ENCODE measurements at places on chromosomes 6 and 20.

DNA sequence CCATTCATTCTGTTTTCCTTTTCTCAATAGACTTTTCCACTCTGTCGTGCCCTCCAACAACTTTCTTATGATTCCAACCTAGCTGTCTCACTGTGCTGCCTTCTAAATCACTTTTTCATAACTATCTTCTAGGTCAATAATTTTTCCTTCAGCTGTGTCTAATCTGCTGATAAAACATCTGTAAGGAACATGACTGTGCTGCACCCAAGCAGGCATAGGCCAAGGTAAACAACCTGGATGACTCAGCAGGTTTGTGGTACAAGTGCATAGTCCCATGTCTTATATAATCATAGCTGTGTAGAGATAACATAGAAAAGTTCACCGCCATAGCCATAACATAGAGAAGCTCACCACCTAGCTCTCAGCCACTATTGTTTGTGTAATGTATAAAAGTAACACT is 332.3 kb downstream of the PLCB1 start:
- DNase-seq: no peak

GRCh38 chr6:44943541-44943940 is 384.6 kb upstream of the RUNX2 start:
- DNase-seq: no peak

GRCh38 chr6:135877666-135878065 is 26.2 kb downstream of the PDE7B start:
- no peak for DNase-seq

DNA sequence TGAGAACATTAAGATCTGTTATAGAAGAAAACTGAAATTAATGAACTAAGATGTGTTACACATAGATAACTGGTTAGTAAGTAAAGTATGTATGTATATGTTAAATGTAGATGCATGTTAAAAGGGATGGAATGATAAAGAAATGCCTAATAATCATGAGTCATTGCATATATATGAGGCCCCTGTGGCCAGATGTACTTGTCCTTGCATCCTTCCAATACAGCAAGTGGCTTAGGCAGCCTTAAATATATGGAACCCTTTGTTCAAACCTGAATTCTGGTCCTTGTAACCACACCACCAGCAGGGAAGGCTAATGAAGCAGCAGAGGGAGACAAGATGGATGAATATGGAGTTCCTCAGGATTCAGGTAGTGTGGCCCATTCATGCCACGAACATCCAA is 9.8 kb upstream of the AKAP7 start:
- DNase-seq: no peak

DNA sequence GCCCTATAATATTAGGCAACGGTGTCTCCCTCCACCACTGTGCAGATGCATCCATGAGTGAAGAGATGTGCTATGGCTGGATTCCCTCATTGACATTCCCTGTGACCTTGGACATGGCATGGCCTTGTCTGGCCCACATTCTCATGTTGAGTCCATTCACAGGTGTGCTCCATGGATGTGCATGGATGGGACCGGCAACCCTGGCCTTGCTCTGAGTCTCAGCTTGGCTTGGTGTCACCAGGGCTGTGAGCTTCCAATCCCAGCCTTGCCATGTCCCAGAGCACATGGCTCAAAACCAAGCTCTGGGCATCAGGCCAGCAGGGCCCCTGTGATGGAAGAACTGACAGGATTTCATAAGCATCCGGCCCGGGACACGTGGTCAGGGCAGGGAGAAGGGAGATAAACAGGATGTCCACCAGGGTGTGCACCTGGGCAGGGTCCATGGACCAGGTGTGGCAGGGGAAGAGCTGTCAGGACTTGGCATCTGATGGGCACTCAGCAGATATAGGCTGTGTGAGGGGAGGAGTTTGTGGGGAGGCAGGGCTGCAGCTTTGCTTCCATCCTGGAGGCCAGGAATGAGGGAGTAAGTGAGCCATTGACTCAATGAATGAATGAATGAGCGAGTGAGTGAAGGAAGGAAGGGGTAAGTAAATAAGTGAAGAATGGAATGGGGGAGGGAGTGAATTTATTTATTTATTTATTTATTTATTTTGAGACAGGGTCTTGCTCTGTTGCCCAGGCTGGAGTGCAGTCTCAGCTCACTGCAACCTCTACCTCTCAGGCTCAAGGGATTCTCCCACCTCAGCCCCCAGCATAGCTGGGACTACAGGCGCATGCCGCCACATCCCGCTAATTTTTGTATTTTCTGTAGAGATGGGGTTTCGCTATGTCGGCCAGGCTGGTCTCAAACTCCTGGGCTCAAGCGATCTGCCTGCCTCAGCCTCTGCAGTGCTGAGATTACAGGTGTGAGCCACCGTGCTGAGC is 15.7 kb downstream of the NRSN2 start:
- DNase-seq: peak; percentile 58

DNA sequence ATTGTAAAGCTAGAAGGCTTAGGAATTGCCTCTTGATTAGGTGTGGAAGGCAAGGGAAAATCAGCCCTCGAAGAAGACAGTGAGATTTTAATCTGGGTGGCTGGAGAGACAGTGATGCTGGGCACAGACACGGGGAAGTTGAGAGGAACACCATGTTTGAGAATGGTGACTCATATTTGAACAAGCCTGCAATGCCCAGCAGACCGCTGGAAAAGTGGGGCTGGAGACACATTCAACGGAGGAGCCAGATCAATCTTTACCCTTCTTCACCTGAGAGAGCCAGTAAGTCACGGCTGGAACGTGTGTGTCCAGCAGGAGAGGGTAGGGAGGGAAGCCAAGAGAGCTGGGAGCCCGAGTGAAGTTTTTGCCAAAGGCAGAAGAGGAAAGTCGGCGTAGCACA is 3.7 kb upstream of the ESR1 start:
- no peak for DNase-seq

DNA sequence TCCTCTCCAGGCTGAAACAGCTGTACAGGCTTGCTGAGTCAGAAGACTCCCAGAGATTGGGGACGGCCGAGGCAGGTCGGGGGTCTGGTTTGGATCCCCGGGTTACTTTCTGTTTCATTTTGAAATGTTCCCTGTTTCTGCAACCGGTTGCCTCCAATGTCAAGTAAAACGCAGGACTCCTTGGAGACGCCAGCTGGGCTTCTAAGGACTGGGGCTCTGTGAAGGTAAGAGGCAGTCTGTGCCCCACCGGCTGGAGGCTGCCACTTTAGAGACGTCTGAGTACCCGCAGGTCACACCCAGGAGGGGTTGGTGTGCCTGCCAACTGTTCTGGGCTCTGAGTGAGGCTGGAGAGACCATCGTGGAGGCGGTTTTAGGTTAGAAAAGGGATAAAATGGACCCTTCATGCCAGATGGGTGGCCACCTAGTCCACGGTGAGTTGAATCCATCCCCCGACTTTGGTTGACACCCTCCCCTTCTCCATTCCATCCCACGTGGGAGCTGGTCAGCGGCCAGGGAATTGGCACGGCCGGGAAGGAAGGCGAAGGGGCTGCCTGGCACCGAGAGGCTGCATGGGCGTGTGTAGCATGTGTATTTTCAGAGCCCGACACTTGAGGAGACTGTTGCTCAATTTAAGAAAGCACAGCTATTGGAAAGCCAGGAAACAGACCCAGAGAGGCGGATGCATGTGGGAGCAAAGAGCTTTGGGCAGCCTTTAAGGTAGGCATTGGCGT is 240.9 kb downstream of the PHACTR1 start:
- peak; percentile 73 for DNase-seq

GRCh38 chr6:127185437-127185995 is 67.0 kb downstream of the RSPO3 start:
- no peak for DNase-seq

DNA sequence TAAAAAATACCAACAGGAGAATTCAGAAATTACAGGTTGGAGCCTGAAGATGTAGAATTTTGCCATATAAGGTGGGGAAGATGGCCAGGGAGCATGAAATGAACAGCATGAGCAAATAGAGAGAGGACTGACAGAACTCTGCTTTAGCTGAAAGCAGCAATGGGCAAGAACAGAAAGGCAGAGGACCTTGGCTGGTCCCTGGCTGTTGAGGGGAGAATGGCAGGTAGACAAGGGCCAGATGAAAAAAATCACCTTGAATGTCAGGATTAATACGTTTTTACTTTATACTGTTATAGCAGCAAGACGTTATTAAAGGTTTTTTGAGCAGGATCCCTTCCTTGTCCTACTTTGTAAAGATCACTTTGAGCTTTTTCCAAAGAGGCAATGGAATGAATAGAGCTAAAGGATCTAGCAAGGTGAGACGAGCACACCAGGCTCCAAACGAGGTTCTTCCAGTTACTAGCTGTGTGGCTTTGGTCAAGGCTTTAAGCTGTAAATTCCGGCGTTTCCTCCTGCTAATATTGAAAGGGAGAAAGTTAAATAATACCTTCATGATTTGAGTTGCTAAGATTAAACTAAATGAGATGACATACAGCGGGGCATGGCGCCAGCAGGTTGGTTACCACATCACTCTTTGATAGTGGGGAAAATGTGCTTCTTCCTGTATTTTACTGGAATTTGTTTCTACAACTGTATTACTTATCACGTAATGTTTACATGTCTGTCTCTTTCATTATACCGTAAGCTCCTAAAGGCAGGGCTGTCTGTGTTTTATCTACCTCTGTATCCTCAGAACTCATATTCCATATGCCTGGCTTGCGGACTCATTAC is 776 bp downstream of the PPIL1 start:
- DNase-seq: no peak

- no peak for DNase-seq
Observed at GRCh38 chr6:170082531-170083187, 208.2 kb downstream of the DLL1 start.

DNA sequence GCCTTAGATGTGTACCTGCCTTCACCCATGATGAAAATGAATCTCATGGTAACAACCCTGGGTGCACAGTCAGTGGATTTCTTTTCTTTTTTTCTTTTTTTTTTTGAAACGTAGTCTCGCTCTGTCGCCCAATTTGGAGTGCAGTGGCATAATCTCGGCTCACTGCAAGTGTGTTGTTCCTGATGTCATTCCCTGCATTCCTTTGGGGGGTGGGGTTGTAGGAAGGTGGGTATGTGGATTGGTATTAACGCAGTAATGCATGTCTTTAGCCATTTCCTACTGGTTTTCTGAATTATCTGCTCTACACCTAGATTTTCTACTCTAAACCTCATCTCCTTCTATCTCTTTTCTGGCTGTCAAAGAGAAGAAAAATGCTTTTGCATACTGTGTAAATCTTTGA is 146.6 kb downstream of the RNF144B start:
- DNase-seq: no peak

GRCh38 chr6:13272131-13273046 is 55.9 kb downstream of the TBC1D7 start:
- no peak for DNase-seq

- no peak for DNase-seq
Observed at GRCh38 chr6:125149256-125150144, 4.1 kb upstream of the TPD52L1 start.

- no peak for DNase-seq
Observed at GRCh38 chr6:17622144-17622543, 22.0 kb downstream of the FAM8A1 start.
